ENCODE measurements at places on chromosomes 2 and 18.
A peak's percentile ranks its signal among the peaks of the same experiment; 100 is the strongest.

DNA sequence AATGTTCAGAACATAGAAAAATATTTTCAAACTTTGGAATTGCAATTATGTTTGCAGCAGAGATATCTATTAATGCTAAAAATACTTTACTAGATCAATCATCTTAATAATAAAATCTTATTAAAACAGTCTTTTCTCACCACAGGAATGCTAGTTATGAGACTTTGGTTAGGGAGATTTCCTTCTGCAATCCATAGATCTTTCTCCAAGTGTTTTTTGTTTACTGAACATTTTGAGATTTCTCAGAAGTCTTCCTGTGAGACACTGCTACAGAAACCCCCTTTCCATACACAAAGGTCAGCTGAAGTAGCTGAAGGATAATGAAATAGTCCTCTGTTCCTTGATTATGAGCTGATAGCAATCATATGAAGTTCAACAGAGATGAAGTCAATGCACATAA is 59.4 kb upstream of the RAPH1 start:
- DNase-seq = no peak

DNA sequence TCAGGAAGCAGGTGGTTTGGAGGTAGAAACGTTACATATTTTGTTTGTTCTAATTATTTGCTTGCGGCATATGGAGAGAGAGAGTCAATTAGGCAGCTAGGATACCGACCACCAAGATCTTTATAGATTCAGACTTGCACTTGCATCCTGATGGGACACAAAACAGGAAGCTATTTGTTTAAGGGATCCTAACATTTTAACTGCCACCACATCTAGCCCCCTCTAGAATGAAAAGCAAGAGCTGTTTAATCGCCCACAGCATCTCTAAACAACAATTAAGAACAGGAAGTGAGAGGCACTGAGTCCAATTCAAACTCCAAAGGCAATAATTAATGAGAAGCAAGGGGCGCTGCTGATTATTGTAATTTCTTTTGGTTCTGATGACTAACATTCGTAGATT is 182.0 kb upstream of the LINC00305 start:
- no peak for DNase-seq

DNA sequence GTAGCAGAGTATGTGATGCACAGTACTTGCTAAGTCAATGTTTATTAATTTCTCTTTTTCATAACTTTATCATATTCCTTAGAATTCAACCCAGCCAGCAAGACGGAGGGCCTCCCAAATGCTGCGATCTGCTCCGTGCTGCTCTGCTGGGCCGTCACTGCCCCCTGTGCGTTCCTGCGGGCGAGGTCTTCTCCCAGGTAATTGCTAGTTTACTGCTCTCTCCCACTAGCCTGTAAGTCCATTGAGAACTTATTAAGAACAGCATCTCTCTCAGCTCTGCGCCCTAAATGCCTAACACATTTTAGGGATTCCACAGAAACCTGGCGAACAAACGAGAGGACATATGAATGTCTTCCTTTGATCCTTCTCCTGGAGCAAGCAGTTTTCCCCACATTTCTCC is 153.6 kb upstream of the ARHGAP28 start:
- no peak for DNase-seq

GRCh38 chr2:216904554-216904953 is 44.7 kb upstream of the TNP1 start:
- no peak for DNase-seq

- no peak for DNase-seq
These were observed 32.1 kb downstream of the CLASP1 start for GRCh38 chr2:121617042-121617599.

DNA sequence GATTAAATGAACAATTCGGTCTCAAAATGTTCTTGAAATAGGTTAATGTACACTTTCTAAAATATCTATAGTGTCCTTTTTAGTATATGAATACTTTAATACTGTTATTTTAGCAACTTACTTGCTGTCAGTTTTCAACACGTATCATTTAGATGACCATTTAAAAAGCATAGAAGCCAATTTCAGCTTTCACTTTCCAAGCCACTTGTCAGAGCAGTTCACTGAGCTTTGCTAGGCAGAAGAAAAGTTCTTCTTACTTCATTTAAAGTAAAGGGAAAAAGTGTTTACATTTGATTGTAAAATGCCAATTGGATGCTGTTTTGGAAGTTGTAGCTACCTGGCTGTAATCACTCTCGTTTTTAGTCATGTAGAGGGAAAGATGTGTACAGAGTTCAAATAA is 126.0 kb downstream of the KCNH7 start:
- no peak for DNase-seq

- no peak for DNase-seq
These were observed 6.7 kb upstream of the IL1A start for GRCh38 chr2:112791019-112791418.

DNA sequence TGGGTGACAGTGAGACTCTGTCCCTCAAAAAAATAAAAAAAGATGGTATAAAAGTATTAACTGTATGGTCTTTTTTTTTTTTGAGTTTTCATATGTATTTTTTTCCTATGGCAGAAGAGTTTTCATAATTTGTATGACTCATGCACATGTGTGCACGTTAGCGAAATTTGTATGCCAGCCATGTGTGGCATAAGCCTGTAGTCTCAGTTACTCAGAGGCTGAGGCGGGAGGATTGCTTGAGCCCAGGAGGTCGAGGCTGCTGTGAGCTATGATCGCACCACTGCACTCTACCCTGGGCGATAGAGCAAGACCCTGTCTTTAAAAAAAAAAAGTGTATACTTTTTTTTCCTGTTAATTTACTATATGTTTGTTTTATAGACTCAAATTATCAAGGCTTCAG is 160.8 kb downstream of the TGIF1 start:
- DNase-seq = peak; percentile 40

GRCh38 chr18:50286391-50287027 is 983 bp downstream of the CXXC1 start:
- no peak for DNase-seq

- no peak for DNase-seq
These were observed 27.9 kb upstream of the ODC1 start for GRCh38 chr2:10475811-10476660.

DNA sequence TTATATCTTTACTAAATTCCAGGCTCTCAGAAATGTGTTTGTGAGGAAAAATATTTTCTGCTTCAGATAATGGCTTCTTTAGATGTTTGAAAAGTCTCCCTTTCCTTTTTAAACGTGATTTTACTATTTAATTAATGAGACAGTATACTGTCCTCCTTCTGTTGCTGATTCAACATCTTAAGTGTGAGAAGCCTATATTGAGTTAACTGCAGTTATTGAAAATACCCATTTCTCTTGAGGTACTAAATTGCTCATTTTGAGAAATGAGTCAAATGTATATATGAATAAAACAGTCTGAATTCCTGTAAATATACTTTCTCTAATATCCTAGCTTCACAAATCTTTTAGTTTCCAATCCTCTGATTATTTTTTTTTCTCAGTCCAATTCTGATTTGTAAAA is 470.2 kb downstream of the PTPRM start:
- no peak for DNase-seq

- DNase-seq = no peak
These were observed 2.6 kb upstream of the KRCC1 start for GRCh38 chr2:88058191-88058590.

DNA sequence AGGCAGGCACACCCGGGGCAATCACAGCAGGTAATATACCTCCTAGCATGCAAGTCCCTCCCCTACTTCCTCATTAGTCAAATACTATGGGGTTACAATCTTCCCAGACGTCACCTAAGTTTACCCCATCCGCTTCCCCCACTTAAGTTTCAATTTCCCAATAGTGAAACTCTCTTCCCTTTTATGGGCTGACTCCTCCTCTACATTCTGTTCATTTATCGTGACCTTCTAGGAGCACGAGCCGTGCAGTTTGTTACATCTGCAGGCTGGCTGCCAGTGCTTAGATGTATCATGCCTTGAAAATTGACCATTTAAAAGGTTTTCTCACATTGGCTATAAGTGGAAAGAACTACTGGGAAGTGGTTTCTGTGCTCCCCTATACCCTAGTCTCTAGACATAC is 1357.8 kb upstream of the CRIM1 start:
- peak; percentile 15 for DNase-seq

GRCh38 chr18:76712511-76713140 is 109.7 kb upstream of the ZNF236 start:
- peak; percentile 29 for DNase-seq

- DNase-seq = no peak
These were observed 537.2 kb upstream of the DCC start for GRCh38 chr18:51802569-51803428.

DNA sequence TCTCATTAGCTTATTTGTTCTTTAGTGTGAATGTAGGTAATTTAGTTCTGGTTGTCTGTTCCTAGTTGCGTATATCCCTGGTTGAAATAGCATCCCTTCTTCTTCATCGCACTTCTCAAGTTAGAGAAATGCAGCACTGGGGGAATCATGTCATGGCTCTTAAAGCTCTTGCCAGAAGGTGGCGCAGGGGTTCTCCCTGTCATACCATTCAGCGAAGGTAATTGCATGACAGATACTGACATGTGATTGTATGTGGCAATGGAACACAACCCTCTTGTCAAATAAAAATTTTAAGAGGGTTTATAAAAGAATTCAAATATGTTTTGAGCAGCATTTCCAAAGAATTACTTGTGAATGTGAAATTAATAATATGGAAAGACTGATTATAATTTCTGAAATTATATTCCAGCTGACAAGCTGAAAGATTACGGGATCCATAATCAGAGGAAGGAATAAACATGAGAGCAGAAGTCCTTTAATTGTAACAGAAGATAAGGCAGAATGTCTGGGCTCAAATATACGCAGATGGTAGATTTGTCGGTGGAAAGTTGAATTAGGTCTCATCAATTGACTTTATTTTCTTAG is 411.7 kb downstream of the DSEL start:
- peak; percentile 69 for DNase-seq

- DNase-seq = peak; percentile 76
These were observed 6.3 kb upstream of the TEX261 start for GRCh38 chr2:71000780-71001591.

DNA sequence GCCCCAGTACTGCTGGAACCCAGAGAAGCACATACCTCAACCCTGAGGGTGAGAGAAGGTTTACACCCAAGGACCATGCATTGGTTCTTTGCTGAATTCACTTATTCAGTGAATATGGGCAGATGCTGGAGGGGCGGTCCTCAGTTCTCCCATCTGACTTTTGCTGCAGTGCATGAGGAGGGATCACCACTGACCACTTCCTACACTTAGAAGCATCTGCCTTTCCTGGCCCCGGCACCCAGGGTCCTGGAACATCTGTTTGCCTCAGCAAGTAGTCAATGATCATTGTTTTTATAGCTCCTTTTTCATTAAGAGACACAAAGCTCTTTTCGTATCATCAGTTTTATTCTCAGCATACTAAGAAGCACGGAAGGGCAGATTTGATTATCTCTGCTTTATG is 211.4 kb downstream of the SH3RF3 start:
- DNase-seq = no peak

DNA sequence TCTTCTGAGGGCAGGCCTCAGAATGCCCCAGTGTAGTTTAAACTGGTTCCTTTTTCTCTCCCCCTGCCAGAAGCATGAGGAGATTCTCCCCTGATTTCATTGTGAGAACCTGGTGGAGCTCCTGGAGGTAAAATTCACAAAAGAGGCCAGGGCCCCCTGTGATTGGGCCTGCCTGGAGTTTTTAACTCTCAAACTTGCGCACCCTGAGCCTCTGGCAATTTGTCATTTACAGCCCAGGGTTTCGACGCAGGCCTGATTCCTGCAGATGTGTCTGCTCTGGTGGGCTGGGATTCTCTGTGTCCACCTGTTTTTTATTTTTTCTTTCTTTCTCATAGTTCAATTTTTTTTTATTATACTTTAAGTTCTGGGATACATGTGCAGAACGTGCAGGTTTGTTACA is 157.9 kb downstream of the ASB1 start:
- DNase-seq = no peak

- no peak for DNase-seq
These were observed 785.1 kb downstream of the GALR1 start for GRCh38 chr18:78034755-78035154.

DNA sequence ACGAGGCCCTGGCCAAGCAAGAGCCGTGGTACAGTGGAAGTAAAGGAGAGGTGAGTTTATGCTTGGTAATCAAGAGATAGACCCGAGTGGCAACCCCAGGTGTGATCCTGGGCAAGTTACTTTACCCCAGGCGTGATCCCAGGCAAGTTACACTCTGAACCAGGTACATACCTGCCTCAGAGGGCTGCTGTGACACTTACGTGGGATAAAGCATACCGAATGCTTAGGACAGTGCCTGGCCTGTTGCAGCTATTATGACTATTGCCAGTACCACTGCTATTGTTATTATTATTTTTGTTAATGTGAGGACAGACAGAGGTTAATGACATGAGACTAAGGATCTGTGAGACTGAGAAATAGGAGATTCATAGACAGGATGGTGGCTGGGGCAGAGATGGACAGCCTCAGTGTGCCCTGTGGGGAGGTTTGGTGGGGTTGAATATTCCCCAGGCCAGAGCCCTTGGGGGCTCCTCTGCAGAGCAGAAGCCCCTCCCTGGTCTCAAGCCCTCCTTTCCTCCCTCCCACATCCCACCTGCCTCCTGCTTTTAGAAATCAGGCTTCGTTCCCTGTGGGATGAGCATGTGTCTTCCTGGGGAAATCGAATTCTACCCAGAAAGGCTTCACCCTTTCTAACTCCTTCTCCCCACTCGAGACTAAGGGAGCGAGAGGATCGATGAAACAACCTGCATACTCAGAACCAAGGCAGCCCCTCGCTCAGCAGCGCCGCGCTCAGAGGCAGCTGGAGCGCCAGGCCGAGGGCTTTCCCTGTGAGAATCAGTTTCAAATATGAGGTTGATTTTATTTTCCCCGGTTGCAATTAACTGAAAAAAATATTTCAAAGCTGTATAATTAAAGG is 62.0 kb upstream of the SIX3 start:
- DNase-seq = no peak

DNA sequence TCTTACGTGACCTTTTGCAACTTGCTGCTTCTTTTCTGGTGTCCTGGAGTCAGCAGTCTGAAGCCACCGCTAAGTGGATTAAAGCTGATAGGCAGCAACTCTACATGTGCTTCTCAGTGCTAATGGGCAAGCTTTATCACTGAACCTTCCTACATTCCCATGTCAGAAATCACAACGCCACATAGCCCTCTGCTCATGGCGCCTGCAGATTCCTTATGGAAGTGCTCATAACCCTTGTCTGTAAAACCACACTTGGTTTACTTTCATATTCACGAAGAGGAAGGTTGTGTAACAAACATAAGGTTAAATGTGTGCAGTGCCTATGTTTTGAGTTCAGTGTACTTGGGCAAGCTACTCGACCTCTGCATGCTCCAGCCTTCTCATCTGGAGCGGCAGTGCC is 319.8 kb downstream of the FBXO15 start:
- DNase-seq = no peak

GRCh38 chr2:55111230-55111569 is 60.9 kb upstream of the RTN4 start:
- DNase-seq = no peak

DNA sequence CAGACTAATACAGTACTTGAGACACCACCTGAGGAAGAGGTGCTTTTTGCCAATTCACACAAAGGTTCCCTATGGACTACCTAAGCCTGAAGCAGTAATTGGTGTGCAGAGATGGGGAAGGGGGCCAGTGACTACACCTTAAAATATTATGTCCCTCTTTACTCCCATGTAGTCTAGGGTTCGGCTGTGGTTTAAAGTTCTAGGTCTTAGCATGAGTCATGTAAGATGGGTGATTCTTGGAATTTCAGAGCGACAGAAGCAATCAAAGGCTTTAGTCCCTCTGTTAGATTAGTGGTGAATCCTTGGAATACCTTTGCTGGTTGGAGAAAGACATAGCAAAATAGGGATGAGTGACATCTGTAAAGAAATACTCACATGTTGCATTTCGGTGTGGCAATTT is 14.3 kb upstream of the CCDC85A start:
- DNase-seq = no peak
